Effector CD4-positive, alpha-beta T cell (primary cell): ENCODE measurements at places on chromosomes 4 and X.

DNA sequence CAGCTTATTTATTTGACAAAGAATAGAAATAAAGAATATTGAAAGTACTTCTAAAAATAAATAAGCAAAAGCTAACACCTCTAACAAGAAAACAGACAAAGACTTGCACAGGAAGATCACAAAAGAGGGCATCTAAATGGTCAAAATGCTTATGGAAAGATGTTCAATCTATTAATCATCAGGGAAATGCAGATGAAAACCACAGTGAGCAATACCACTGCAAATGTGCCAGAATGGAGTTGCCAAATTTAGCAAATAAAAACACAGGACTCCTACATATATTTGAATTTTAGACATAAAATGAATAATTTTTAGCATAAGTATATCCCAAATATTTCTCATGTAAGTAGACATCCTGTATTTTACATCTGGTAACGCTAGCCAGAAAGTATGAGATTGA, 56.1 kb upstream of the HPGD start:
- no peak for DNase-seq

- no peak for DNase-seq
These were observed 62.3 kb upstream of the RELL1 start for GRCh38 chr4:37748485-37748884.

GRCh38 chr4:124636788-124637187, 75.7 kb downstream of the ANKRD50 start:
- no peak for DNase-seq

DNA sequence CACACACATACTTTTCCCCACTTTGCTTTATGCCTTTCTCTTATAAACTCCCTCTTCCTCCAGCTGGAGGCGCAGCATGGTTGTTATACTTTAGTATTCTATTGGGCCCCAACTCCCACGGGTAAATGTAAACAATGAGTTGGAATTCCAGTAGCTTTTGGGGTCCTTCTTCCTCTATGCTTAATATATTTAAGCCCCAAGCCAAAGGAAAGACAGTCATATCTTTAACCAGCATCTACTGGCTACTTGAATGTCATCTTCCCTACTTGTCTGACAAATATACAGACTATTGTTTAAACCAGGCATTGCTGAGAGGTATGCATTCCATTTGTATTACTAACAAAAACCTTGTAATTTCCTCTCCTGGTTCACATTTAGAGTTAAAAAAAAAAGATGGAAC, 72.9 kb downstream of the WDR19 start:
- no peak for DNase-seq

- no peak for DNase-seq
These were observed 53.2 kb downstream of the MOSPD2 start for GRCh38 chrX:14926471-14926870.

GRCh38 chr4:182175788-182176519, 67.2 kb upstream of the TENM3 start:
- DNase-seq = no peak

GRCh38 chrX:2848871-2849301, 20.2 kb downstream of the GYG2 start:
- no peak for DNase-seq

GRCh38 chrX:154648931-154649330, 4.4 kb downstream of the CTAG2 start:
- DNase-seq = no peak

DNA sequence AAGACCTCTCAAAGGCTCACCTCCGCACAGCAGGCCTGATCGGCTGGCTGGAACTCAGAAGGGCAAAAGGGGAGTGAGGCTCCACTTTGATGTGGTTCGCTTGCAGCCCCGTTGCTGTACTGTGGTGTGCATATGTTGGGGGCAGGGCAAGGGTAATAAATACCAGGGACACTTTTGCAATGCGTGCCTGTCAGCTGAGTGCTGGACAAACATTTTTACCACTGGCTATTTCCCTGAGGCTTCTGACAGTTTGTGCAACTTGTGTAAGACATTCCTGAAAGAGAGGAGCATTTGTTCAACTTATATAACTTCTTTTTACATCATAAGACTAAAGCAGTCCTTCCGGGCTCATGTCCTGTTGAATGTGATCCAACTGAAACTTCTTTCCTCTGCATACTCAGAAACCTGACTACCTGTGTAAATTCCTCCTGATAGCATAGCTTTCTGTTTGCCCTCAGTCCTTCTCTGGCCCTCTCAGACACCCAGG, 82.3 kb downstream of the SPRY1 start:
- DNase-seq = no peak

DNA sequence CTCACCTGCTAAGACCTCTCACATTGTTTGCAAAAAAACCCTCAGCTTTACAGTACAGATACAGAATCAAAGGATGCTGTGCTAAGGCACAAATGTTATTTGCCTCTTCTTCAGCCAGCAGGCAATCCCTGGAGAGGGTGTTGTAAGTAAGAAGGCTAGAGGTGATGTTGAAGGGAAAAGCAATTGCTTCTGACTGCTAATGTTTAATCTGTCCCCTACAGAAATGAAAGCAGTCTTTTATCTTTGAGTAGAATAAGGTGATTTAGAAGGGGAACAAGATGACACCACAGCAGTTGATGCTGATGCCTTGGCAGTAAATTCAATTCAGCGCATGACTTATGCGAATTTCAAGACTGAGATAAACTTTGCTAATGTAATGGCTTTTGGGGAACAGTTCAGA, 1064.8 kb upstream of the IGFBP7 start:
- no peak for DNase-seq

- DNase-seq = no peak
These were observed 42.8 kb downstream of the PDE5A start for GRCh38 chr4:119585771-119586170.

DNA sequence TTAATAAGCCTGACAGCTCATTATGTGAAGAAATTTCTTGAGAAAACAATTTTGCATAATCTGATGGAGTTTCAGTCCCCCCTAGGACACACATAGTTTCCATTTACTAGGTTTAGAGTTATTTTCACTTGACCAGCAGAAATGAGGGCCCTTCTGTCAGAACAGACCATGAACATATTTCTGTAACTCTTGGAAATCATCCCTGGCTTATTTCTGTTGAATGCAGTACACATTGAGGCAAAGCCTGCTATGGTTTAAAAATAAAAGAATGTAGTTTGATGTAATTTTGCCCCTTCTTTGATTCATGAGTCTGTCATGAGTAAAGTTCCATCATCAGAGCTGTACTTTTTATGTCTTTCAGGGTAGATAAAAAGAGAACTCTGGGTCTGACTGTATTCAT, 104.6 kb upstream of the ETNPPL start:
- DNase-seq = no peak

- DNase-seq = no peak
These were observed 77.3 kb upstream of the NOCT start for GRCh38 chr4:138938366-138938690.

GRCh38 chr4:177487977-177488376, 45.7 kb upstream of the AGA start:
- no peak for DNase-seq
